Fibroblast of pulmonary artery (primary cell): ENCODE measurements at places on chromosomes 1 and 21.
A peak's percentile ranks its signal among the peaks of the same experiment; 100 is the strongest.

DNA sequence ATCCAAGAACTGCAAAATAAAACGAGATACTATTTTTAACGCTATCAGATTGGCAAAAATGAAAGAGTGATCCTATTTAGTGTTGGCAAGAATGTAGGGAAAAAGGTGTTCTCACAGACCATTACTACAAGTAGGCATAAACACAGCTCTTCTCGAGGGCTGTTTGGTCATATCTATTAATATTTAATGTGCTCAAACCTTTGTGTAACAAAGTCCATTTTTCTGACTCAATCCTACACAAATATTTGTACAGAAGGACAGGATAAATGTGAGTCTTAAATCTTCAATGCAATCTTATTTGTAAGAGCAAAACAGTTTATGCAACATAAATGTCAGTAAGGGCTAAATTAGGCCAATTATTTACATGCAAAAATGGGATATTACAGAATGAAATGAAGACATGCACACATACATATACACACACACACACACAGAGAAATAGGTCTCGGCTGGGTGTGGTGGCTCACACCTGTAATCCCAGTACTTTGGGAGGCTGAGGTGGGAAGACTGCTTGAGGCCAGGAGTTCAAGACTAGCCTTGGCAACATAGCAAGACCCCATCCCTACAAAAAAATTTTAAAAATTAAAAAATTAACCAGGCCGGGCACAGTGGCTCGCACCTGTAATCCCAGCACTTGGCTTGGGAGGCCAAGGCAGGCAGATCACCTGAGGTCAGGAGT is 17.7 kb downstream of the DHCR24 start:
- DNase-seq, result no peak

- DNase-seq, result no peak
Measured at GRCh38 chr1:2650967-2651645, 18.3 kb upstream of the MMEL1 start.

DNA sequence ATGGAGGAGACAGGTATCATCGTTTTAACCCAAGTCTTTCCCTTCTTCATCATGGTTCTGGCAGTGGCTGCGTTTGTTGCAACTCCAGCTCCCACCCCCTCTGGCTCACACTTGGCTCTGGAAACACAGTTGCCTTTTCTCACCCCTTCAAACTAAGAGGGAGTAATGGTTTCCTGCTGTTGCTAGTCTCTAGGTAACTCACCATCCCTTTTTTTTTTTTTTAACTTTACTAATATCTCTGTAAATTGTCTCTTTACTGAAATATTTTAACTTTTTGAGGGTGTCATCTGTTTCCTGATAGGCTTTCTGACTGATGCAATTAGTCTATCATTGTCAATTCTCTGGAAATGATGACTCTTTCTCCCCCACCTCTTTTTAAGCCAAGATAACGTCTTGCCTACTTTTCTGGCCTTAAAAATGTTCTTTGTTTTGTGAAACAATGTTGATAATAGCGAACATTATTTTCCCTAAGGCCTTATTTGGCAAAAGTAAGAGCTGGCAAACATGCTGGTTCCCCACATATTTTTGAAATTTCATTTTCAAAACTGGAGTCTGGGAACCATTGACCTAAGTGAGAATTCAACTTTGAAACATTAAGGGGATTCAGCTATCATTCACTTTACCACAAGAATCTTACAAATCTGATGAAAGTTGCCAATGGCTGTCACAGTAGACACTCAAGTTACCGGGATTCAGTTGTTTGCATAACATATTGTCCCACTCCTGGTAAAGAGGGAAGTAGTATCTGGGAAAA is 85.3 kb downstream of the LEPR start:
- DNase-seq, result peak; percentile 79

- DNase-seq, result peak; percentile 89
Measured at GRCh38 chr1:21931171-21932093, 5.7 kb downstream of the HSPG2 start.

- no peak for DNase-seq
Measured at GRCh38 chr1:49319426-49319963, 542.8 kb upstream of the BEND5 start.

- DNase-seq, result peak; percentile 96
Measured at GRCh38 chr21:29195981-29196669, 65.7 kb downstream of the MAP3K7CL start.

DNA sequence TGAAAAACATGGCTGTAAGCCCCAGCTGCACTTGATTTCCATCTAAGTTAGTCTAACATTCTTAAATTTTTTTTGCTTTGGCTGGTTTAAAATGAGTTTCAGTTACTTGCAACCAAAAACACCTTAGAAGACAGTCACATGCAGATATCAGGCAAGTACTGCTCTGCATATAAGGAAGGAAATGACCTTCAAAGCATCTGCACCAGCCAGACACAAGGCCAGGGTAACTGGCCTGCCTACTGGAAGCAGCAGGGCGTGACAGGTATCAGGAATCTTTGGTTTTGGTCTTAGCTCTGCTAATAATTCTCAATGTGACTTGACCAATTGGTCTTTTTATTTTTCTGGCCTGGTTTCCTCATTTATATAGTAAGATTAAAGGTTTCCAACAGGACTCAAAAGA is 33.5 kb downstream of the SCYL3 start:
- no peak for DNase-seq

DNA sequence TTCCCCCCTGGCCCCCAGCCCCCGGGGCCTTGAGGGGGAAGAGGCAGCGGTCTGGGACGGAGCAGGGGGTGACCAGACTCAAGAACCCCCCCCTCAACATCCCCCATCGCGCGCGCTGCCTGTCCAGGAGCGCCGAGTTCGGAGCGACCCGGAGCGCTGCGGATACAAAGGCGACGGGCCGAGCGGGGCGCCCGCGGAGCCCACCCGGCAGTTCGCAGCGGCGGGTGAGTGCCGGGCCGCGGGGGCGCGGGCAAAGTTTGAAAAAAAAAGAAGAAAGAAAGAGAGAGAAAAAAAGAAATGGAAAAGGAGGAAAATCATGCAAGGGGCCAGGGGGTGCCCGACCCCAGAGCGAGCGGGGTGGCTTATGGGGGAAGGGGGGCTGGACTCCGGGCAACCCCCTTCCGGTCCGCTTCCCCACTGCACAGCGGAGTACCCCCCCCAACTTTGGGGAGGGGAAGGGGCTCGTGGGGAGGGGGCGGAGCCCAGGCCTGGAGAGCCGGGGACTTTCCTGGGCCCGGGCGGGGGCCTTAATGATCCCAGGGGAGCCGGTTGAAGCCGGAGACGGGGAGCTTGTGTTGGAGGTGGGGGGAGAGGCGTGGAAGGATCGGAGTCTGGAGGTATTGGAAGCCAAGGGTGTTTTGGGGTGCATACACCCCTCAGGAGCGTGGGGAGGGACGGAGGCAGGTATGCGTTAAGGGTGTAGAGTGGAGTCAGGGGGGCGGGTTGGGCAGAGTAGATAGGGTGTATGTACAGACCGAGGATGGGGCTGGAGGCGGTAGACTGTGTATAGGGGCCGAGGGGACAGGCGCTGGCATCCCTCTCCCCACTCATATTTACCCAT is 502 bp downstream of the VANGL2 start:
- no peak for DNase-seq

DNA sequence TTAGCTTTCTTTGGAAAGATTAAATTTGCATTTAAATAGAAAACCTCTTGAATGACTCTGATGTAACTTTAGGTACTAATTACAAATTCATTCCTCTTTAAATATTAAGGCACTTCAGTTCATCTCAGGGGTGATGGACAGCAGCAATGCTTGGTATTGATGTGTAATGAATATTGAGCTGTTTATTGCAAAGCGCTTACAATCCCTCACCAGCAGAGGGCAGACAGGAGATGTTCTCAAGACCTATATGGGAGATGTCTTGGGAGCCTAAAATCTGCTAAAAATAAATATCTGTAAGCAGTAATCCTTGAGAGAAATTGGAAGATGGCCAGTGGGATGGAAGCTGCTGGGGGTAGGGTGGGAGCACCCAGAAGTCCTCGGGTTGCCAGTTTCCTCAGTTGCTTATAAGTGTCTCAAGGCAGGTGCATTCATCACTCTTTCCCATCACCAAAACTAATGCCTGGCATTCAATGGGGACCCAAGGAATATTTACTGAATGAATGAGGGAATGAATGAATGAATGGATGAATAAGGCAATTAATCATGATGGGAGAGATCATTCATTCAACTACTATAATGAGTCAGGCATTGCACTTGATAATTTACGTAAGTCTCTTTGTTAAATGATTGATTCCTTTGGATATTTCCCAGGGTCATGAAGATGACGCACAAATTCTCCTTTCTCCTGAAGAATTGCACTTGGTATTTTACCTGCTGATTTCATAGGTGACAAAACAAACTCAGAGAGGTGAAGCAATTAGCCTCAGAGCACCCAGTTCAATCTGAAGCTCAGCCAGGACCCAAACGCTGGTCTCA is 2.3 kb downstream of the KLHDC8A start:
- peak; percentile 86 for DNase-seq
